ENCODE measurements at places on chromosomes 13 and 19.

- DNase-seq: peak; percentile 57
These were observed 23.8 kb downstream of the ZSWIM9 start for GRCh38 chr19:48194041-48194843.

DNA sequence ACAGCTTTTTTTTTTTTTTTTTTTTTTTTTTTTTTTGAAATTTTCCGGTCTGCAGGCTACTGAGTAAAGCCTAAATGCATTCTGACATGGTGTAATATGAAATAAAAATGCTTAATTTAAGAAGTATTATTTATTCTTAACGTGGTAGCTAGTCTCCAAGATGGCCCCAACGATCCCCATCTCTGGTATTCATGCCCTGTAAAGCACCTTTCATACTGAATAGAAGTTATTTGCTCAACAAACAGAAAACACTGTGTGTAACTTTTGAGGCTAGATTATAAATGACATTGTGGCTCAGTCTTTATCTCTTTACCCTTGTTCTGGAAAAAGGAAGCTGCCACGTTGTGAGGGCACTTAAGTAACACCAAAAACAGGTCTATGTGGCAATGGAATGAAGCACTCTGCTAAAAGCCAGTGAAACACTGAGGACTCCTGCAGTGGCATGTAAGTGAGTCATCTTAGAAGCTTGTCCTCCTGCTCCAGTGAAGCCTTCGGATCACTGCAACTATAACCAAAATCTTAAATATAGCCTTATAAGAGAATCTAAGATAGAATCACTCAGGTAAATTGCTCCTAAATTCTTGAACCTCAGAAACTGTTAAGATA lies 128.7 kb downstream of the UGGT2 start:
- no peak for DNase-seq

DNA sequence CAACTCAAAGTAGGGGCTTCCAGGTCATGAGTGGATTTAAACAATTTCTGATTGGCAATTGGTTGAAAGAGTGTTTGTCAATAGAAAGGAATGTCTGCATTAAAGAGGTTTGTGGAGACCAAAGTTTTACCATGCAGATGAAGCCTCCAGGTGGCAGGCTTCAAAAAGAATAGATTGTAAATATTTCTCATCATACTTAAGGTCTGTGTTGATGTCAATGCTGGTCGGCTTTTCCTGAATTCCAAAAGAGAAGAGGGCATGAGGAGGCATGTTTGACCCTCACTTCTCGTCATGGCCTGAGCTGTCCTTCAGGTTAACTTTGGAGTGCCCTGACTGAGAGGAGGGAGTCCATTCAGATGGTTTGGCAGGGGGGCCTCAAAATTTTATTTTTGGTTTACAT lies 125.4 kb upstream of the RFC3 start:
- no peak for DNase-seq

GRCh38 chr19:37594982-37595382 lies 306 bp downstream of the ZNF540 start:
- DNase-seq: peak; percentile 68

GRCh38 chr13:23445794-23446193 lies 12.3 kb upstream of the SACS start:
- DNase-seq: no peak

DNA sequence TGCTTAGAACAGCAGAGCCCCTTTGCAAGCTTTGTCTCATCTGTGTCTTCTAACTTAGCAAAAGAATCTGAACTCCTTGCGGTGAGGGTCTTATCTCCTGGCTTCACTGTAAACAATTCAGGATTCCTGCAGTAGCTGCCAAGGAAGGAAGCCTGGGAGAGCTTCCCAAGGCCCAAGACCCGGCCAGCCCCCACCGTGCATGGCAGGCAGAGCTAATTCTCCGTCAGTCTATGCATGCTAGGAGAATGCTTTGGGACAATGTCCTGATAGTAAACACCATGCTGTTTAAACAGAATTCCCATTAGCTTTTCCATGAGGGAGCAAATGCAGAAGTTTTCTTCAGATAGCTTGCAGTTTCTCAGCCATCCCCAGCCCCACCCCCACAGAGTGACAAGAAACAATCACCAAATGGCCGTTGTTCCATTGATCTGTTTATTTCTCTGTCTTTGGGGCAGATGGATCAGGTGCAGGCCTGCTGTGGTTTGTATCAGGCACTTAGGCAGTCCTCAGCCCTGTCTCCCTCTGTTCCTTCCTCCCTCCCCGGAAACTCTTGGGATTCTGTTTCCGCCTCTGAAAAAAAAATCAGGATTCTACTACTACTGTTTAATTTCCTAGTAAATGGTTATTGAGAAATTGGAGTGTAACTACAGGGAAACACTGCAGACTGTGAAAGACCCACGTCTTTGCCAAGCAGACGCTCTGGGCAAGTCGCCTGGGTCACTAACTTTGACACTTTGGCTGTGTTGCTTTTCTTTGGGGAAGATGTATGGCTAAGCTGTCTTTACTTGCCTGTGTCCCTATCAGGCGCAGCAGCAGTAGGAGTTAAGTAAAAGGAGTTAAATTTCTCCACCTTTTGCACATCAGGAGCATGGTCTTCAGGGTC lies 40.7 kb upstream of the SPATA13 start:
- no peak for DNase-seq

DNA sequence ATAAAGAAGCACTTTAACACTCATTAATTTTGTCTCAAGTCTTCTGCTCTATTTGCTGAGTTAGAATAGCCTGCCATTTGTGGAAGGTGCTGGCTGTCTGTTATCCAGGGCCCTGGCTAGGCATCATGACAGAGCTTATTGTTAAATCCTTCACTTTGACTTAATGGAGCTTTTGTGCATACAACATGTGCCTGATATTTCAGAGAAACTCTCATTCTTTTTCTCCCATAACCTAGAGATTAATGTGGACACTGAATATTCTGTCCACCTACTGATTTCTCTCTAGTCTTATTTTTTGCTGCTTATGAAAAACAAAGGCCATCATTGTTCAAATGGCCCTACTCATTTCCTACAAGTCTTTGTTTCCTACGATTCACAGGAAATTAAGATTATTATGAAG lies 383.1 kb upstream of the HTR2A start:
- DNase-seq: no peak

- peak; percentile 33 for DNase-seq
These were observed 216.2 kb downstream of the IRS2 start for GRCh38 chr13:109569958-109570711.

GRCh38 chr13:110648848-110649421 lies 33.6 kb downstream of the NAXD start:
- no peak for DNase-seq

- DNase-seq: no peak
These were observed 8.8 kb upstream of the CYSLTR2 start for GRCh38 chr13:48644951-48645350.

- no peak for DNase-seq
These were observed 12.2 kb upstream of the CDC16 start for GRCh38 chr13:114222461-114222968.

- DNase-seq: no peak
These were observed 8.5 kb downstream of the ARID3A start for GRCh38 chr19:934197-934840.

DNA sequence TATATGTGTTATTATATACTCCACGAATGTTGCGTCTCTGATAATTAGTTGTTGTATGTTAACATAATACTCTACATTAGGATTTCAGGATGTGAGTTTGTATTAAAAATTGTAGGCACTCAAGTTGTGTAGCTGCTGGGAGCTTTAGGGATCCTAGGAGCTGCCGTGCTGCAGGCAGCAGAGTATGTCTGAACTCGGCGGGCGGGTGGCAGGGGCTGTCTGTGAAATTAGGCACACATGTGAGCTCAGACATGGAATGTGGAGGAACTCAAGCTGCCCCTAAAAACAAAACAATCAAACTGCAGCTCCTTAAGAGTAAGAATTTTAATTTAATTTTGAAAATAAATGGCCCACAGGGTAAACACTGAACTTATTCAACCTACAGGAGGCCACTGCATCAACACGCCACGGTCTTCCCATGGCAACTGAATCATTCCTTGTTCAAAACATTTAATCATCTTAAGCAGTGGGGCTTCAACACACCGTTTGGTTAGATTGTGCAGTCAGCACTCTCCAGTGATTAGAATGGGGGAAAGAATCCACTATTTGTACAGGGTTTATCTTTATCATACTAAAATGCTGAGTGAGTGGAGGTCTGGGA lies 22.7 kb downstream of the SERTM1 start:
- DNase-seq: no peak

DNA sequence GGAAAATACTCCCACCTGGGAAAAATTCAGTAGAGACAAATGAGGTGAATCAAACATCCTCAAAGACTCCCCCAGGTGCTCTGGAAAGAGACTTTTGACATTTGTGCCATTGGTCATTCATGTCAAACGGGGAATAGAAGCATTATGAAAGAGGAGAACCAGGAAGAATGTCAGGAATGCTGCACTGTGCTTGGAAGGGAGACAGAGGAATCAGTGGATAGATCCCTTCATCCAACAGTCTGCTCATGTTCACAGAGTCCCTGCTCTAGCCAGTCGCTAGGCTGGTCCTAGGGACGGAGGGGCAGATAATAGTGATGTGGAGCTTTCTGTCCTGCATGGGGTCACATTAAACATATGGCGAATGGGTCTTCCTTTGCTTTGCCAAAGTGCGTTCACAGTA lies 384.4 kb downstream of the FGF9 start:
- no peak for DNase-seq

GRCh38 chr13:41746259-41746658 lies 214.7 kb downstream of the VWA8 start:
- DNase-seq: no peak

DNA sequence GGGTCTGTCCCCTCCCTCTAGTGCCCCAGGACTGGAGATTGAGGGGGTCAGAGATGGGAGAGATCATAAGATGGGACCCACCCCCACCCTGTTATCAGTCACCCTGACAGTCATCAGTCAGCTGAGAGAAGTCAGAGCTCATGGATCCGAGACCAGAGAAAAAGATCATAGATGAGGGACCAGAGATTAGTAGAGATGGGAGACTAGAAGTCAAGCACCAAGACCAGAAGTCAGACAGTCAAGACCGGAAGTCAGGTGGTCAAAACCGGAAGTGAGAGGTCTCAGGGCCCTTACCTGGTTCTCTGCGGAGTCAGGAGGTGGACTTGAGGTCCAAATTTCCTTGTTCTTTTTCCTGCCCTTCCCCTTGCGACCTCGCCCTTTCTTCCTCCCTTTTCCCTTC lies 7.0 kb downstream of the COL5A3 start:
- DNase-seq: no peak

DNA sequence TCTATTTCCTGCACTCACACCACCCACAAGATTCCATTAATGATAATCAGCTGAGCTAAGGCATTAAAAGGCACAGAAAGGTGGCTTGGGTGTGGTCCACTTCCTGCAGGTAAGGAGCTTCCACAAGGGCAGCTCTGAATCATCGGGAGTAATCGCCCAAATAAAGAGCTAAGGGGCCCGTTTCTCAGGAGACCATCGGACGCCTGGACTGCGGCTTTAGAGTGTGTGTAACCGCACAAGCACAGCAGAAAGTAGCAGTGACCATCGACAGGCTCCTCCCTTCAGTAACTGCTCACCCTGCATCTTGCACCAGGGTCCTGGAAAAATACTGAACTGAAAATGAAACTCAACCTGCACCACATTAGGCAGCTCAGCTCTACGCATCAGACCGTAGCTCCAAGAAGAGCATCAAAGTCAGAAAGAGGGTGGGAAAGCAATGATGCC lies 6.0 kb downstream of the STK24 start:
- DNase-seq: peak; percentile 48

DNA sequence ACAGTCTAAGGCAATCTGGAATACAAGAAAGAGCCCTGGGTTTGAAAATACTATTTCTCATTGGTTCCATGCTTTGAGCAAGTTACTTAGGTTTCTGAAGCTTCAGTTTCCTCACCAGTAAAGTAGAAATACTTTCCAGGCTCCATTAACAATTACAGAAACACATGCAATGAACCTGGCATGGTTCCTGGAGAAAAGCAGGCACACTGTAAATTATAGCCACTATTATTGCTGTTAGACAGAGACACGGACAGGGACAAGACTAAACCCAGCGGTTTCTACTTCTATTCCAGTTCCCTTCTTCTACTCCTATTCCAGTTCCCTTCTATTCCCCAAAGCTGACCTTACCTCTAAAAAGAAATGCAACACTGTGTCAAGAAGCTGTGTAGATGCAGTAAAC lies 41.2 kb downstream of the MIPEP start:
- DNase-seq: no peak

GRCh38 chr19:53865918-53866864 lies 1.5 kb upstream of the MYADM start:
- peak; percentile 76 for DNase-seq

DNA sequence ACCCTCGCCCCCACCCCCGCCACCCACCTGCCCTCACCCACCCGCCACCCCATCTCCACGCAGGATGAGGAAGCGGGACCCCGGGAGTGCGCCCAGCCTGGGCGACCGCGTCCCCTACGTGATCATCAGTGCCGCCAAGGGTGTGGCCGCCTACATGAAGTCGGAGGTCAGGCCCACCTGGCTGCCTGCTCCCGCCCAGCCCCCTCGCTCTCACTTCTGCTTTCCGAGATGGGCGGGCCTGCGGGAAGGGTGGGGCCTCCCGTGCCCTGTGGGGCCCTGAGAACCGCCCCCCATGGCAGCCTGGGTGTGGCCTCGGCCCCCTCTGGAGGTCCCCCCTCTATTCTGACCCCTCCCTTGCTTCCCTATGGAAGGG lies 3.1 kb upstream of the SPIB start:
- no peak for DNase-seq

GRCh38 chr13:51978796-51979556 lies 32.3 kb downstream of the ATP7B start:
- DNase-seq: no peak

DNA sequence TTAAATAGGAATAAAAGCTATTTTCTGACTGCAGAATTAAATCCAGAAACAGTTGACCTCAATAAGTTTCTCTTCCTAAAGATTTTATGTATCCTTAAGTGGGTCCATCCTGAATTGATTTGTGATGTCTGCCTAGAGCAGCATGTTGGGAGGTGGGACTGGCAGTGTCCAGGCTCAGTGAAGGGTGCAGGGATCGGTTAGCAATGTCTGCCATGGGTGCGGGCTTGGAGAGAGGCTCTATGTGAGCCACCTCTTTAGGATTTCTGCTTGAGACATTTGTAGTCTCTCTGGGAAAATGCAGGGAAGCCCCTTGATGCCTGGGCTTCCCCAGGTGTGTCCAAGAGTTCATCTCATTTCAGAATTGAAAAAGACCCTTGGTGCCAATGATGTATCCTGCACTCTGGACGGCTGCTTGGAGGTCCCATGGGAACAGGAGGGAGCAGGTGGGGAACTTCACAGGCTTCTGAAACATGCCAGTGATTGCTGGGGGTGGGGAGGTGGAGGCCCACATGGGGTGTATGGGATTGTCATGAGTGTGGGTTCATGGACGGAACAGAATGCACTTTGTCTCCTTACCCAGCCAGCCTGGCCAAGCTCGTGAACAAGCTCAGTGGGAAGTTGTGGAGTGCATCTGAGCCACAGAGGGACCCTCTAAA lies 6.2 kb upstream of the COLGALT1 start:
- DNase-seq: no peak

Data from stimulated activated CD8-positive, alpha-beta memory T cell treated with anti-CD3 and anti-CD28 coated beads, Interleukin-4, amount 100 ng/mL, for 48 hours (primary cell).